Amygdala (tissue), 56 donors: ENCODE measurements at places on chromosomes 2 and 18.

DNA sequence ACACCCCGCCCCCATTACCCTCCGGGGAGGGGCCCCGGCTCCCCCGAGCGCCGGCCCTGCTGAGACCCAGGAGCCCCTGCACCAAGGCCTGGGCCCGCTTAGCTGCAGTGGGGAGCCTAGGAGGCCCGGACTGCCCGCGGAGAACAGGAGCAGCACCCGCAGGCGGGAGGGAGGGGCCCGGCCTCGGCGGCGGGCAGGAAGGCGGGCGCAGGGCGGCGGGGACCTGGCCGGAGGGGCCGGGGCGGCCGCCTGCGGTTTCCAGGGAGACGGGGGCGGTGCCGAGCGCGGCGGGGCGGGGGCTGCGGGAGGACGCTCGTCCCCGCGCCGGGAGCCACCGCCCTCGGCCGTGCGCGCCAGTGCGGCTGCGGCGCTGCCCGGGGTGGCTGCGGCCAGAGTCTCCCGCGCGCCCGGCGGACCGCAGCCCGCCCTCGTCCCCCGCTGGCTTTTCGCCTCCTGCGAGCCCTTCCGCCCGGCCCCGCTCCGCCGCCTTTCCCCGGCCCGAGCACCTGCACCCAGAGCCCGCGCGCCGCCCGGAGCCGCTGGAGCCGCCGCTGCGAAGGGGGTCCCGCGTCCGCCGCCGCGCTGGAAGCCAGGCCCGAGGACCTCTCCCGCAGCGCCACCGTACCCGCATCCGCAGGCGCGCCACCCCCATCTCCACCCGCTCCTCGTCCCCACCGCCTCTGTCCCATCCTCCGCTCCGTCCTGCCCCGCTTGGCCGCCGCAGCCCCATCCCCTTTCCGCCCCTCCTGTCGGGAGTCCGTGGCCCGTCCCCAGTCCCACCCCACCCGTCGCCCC, 17.2 kb downstream of the GPC1 start:
- DNase-seq: peak; percentile 74

DNA sequence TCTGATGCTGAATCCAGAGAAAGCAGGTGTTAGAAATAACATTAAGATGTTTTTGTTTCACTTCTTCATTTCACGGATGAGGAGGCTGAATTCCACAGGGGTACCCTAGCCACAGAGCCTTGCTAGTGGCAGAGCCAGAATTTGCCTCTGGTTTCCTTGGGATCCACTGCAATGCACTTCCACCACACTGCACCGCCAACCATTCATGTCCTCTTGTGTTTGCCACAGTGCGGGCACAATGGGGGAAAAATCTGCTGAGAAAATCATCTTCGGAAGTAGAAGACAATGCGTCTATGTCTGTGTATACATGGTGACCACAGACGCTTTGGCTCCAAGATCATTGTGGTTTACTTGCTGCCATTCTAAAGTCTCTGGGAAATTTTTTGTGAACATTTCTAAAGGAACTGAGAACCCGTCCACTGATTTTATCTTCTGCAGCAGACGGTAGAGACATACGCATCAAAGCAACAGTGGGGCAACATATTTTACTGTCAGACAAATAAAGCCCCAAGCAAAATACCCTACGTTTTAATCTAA, 14.9 kb downstream of the ICOS start:
- DNase-seq: no peak

- DNase-seq: no peak
These were observed 111.4 kb downstream of the METTL4 start for GRCh38 chr18:2459886-2460285.

GRCh38 chr2:196987298-196987648, 60.8 kb upstream of the PGAP1 start:
- no peak for DNase-seq

DNA sequence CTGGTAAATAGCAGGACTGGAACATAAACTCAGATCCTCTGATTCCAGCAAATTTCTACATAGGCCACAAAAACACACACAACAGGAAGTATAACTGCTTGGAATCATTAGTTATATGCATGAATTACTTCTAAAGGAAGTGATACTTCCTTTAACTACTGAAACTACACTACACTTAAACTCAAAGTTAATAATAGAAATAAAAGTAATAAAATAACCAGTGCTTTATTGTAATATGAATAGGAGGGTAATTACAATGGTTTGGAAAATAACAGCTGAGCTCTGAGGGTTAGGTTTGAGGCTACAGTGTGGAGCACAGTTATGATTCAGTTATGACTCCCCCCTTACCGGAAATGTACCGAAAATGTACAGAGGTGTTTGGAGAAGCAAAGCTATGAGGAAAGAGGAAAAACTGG, 18.5 kb upstream of the POLI start:
- no peak for DNase-seq

DNA sequence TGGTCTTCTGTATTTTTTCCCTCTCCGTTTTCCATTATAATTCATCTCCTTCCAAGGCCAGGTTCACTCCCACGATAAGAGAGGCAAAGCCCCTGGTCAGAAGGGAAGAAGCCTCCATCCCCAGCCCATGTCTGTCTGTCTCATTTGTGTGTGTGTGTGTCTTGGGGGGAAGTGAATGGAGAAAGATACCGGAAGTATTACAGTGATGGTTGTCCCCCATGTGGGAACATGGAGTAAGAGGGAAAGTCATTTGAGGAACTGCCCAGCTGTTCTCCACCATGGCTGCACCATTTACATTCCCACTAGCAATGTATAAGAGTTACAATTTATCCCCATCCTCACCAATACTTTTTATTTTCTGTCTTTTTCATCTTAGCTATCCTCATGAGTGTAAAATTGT, 113.6 kb upstream of the ATP8B1 start:
- DNase-seq: no peak

GRCh38 chr2:65599693-65600092, 167.3 kb upstream of the SPRED2 start:
- no peak for DNase-seq

DNA sequence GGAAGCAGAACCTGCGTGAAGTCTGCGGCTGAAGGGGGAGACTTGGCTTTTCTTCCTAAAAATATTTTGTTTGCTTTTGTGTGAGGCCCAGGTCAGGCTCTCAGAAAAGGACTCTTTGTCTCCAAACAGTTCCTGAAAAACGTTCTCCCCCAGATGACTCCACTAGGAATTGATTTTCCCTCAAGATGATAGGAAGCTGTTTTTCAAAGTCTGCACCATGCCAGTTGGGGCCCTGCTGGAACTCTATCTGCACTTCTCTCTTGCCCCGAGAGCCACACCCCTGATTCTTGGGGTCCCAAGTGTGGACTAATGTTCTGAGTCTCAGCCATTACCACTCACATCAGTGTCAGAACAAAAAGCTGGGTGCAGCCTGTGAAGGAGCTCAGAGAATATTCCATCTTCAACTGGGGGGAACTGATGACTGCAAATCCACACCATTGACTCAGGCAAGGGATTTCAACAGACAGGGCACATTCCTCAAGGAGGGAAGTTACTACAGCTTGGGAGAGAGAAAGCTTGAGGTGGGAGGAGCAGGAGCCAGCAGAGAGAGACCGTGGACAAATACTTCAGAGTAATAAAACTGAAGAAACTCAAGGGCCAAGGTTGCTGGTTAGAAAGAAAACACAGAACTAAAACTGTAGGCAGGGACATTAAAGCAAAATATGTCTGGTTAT, 768.3 kb downstream of the RNF144A start:
- no peak for DNase-seq

GRCh38 chr2:154264024-154264423, 392.3 kb downstream of the GALNT13 start:
- DNase-seq: no peak

DNA sequence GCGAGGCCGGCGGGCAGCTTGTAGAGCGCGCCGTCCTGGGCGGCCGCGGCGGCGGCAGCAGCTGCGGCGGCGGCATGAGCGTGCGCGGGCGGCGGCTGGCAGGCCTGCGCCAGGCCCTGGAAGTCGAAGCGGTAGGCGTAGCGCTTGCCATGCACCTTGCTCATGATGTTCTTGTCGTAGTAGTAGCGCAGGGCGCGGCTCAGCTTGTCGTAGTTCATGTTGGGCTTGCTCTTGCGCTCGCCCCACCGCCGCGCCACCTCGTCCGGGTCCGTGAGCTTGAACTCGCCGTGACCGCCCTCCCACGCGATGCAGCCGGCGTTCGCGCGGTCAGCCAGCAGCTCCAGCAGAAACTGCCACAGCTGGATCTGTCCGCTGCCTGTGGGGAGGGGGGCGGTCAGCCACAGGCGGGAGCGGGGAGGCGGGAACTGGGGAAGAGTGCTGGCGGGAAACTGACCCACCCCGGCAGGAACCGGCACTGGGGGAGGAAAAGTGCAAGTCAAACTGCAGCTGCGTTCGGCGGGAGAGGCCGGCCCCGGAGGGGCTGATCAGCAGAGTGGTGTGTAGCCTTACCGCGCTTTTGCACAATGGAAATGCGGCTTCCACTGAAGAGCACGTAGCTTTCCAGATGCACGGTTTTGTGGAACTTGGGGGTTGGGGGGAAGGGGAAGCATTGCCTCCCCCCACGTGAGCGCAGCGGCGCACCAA, 3.0 kb downstream of the FEV start:
- DNase-seq: no peak

DNA sequence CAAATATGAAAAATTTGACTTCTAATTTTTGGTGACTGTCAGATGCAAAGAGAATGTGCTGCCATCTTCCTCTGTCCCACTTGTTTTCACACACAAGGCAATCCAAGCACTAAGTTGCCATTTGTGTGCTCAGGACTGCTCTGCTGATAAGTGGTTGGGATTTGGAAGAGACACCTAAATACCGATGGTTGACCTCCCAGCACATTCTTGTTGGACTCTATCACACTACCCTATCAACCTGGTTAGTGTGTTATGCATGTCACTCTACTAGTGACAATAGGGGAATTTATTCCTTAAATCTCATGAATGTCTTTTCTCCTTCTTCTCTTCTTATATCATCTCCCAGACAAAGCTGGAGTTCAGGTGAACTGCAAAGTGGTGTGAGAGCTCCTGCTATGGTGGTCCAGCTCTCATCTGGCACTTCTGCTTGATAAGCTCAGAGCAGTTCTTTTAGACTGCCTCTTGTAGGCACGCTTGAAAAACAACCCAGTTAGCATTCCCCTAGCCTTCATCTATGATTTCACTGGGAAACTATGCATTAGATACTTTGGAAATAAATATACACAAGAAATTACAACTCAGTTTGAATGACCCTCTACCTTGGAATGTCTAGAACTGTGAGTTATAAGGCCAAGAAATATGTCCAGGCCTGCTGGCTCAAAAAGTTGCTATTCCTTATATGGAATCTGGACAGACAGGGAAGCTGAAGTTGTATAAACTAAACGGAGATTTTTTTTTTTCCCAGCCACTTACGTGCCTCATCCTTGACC, 404.8 kb downstream of the MEIS1 start:
- no peak for DNase-seq

DNA sequence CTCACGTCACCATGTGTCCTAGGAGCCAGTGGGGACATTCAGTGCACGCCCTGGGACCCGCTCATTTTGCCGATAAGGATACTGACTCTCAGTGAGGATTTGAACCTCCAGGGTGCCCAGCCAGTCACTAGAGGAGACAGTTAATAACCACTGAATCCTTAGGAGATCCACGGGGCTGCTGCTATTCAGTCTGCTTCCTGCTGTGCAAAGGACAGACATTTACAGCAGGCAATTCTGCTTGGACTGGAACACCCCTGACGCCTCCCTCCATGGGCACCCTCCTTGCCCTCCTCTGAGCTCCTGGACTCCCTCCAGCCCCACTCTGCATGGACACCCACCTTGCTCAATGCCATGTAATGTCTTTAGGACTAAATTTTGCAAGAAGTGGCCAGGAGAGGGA, 265.5 kb downstream of the EIPR1 start:
- DNase-seq: no peak

DNA sequence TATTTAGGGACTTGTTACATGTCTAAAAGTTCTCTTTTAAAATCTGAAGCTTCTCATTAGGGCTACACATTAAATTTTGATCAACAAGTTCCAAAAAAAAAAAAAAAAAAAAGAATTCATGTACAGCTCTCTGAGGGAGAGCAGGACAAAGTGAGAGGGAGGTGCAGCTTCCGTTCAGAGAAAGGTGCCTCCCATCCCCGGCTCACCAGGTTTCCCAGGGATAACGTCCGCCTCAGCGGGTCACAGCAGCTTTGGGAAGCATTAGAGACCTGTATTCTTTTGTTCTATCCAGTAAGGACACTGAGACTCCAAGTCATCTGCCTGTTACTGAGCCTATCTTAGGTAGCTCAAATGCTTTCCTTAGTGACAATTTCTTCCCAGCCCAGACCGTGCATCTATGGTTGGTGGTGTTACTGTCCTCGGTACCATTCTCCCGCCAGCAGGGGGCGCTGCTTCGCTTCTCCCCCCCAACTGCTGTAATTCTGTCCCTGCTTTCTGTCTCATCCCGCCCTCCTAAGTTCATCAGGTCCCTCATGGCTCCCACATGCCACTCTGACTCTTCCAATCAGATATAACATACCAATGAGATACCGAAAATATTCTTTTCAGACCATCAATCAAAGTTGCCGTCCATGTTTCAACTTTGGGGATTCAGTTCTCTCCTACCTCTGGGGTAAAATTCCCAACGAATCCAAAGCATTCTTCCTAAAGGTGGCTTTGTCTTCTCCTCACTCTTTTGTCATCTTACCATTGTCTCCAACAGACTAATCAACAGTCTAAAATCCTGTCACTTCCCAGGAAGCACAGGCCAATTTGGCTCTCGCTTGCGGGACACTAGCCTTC, 466.5 kb downstream of the METTL4 start:
- no peak for DNase-seq

DNA sequence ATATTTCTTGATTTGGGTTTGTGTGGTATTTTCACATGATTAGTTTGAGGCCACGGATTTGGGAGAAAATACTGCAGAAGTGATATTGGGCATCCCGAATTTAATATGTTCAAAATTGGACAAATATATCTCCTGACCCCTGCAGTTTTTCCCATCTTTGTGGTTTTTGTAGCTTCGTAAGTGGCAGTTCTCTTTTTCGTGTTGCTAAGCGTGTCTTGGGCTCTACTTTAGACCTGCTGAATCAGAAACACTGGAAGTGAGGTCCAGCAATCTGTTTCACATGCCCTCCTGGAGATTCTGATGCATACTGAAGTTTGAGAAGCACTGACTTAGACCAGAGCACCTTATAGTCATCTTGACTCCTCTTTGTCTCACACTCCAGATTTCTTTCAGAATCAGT, 98.3 kb downstream of the EPB41L5 start:
- DNase-seq: no peak

DNA sequence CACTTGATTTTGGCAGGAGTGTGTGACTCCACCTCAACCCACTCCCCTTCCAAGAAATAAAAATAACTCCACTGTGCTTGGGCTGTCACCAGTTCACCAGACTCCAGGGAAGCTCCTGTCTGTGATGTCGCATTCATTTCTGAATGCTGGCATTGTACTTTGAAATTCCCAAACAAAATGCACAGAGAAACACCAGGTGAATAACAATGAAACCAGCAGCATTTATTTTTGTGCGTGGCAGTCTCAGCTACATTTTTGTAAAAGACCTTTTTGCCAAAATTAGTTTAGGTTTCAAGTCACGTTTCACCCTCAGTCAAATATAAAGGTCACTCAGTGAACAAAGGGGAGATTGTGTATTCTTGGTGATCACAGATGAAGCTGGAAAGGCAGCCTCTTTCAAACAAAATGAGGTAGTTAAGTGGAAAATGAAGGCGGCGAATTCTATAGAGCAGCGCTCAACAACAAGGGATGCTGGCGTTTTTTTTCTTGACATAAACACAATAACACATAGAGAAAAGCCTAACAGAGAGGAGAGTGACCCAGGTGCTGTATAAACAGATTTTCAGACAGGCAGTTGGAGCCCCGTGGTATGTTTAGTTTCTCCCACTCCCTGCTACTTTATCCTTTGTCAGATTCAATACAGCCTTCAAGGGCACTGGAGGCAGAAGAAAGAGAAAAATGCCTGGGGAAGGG, 210.3 kb upstream of the GCFC2 start:
- DNase-seq: peak; percentile 40
